ENCODE measurements at places on chromosomes 16 and 17.
A peak's percentile ranks its signal among the peaks of the same experiment; 100 is the strongest.

DNA sequence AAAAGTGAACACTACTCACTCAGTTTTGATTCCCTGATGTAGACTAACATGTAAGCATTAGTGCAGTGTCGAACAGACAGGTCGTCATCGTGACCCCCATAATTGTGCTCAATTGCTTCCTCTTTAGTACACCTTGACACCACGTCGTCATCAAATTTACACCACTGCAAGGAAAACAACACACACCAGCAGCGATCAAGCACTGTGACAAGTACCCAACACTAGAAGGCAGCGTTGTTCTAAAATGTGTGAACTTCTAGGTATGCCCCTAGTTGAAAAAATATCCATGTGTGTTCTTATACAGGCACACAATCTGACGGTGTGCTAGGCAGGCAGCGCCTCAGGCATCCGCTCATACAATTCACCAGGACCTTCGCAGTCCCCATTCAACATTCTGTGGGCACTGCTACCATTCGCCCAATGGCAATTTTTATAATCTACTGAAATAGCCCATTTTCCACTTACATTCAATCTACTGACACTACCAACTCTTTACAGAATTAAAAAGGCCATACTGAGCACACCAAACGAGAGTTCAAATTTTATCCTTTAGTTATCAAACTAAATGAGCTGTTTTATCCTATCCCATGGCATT lies 23.1 kb downstream of the LITAFD start:
- DNase-seq: no peak

DNA sequence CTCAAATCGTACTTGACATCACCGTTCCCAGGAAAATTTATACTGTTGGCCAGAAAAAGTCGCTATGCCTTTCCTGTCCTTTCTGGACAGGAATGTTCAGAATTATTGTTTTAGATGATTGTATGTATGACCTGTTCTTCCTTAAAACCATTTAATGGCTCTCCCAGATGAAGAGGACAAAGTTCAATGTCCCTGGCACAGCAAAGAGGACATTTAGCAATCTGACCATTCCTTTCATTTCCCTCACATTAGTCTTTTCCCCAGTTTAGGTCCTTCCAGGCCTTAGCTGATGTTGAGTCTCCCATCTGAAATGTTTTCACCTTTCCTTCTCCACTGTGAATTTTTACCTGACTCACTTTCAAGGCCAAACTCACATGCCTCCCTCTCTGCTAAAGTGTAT lies 938.9 kb downstream of the CDH11 start:
- DNase-seq: no peak

- DNase-seq: no peak
These were observed 110.9 kb downstream of the XYLT1 start for GRCh38 chr16:17359788-17360390.

DNA sequence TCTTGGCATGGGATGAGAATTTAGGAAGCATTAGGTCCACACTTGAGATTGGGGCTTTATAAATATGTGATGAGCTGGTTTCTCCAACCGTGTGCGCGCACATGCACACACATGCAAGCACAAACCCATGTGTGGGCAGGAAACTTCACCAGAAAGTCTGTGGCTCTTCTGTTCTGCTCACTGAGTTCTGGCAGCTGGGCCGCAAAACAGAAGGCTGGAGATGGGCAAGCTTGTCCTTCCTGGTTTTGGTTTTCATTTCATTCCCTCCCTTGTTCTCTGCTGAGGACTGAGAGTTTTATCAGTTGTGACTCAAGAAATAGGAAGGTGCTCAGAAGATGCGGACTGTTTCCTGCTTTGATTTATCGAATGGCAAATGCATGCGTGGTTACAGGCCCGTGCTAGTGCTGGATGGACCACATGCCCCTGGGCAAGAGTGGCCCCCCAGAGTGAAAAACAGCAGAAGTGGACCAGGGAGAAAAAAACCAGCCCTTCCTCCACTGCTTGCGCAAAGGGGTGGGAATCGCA lies 14.1 kb downstream of the MAP3K14 start:
- DNase-seq: no peak

GRCh38 chr17:7478276-7479212 lies 887 bp downstream of the ZBTB4 start:
- peak; percentile 54 for DNase-seq

DNA sequence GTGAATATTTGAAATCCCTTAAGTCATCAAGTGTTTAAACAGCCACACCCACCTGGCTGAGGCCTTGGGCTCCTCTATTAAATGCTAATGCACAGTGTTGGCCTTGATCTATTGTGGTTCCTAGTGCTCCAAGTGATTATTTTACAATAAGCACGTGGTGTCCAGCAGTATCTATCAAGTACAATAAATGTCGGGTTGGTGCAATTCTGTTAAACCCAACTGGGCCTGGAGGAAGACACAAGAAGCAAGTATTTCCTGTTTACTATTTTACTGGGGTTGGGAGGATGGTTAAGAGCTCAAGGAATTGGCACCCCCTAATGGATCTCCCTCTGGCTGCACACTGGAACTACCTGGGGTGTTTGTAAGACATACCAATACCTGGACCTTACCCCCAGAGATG lies 72.1 kb upstream of the HNF1B start:
- DNase-seq: no peak

GRCh38 chr17:76584427-76585032 lies 1.1 kb downstream of the ST6GALNAC2 start:
- DNase-seq: no peak

DNA sequence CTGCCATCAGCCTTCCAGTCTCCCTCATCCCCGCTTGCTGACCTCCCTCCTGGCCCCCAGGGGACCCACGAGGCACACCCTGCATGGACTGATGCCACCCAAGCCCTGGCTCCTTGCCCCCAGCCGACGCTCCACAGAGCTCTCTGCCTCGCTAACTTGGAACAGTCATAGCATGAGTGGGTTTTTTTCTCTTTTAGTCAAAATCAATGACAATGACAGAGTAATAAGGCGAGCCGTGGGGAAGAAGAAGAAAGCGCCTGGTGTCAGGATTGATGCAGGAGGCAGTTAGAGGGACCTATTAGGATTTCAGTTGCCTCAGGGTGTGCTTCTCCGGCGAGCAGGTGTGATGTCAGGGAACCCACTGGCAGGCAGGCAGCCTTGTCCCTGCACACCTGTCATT lies 176.3 kb upstream of the TNRC6C start:
- DNase-seq: no peak

GRCh38 chr17:32497431-32498205 lies 10.8 kb downstream of the CDK5R1 start:
- no peak for DNase-seq

GRCh38 chr16:79211586-79211985 lies 389.0 kb downstream of the MAF start:
- DNase-seq: no peak

DNA sequence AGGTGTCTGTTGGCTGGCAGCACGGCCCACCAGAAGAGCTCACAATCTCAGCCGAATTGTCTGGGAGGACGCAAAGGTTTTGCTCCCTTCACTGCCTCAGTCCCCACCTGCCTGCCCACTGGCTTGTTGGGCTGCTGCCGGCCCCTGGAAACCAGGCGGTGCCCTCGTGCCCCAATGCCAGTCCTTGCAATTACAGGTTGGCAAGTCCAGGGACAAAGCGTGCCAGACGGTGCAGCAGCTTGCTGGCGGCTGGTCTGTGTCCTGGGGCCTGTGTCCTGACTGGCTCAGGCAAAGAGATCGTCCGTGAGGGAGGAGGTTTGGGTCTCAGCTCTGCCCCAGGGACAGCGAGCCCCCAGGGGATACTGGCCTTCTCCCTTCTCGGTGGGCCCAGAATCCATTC lies 24.6 kb upstream of the SPNS2 start:
- DNase-seq: no peak

DNA sequence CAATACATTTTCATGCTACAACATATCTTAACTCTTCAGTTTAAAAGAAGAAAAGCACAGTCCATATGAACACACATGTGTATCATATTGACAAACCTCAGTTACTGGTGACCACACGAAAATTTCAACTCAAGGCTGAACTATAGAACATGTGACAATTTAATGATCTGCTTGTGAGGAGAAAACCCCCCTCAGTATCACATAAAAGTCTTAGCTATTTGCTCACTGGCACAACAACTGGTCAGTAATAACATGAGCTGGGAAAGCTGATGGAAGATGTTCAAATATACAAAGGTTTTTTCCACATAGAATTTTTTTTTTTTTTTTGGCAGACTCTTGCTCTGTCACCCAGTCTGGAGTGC lies 19.5 kb downstream of the ZNF652 start:
- no peak for DNase-seq

DNA sequence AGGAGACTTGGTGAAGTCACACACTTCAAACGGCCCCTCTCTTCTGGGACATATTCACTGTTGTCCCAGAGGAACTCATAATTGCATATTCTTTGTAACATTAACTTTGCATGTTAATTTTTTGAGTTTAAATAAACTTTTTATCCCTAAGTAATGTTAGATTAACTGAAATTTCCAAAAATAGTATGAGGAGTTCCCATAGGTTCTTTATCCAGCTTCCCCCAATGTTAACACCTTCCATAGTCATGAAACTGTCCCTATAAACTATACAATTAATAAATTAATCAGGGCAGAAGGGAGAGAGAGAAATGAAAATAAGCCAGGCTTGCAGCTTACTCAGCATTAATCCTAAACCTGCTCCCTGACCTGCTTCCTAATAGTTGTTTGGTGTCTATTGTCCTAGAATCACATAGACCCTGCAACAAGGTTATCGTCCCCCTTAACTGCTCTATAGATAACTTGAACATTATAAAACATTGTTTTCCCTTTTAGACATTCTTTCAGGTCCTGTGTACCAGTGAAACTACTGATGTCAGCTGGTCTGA lies 589.8 kb upstream of the CDH5 start:
- no peak for DNase-seq

- no peak for DNase-seq
These were observed 138.0 kb downstream of the NLK start for GRCh38 chr17:28180449-28180848.

DNA sequence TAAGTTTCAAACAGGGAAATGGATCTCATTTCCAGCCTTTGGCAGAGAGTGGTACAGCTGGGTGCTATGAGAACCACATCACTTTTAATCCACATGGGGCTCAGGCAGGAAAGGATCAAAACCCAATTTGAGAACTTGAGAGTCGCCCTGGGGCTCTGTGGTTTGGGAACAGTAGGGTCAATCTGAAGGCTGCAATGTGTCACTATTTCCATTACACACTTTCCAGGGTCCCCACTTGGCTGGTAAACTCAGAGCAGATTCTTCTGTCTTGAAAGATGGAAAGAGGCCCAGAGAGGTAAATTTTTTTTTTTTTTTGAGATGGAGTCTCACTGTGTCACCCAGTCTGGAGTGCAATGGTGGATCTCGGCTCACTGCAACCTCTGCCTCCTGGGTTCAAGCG lies 6.7 kb upstream of the HIGD1B start:
- no peak for DNase-seq

- DNase-seq: no peak
These were observed 24.2 kb downstream of the MPG start for GRCh38 chr16:102060-102855.

- DNase-seq: no peak
These were observed 59.0 kb upstream of the TBX2 start for GRCh38 chr17:61340431-61341209.

GRCh38 chr17:73341350-73342049 lies 29.7 kb upstream of the CDC42EP4 start:
- DNase-seq: no peak

GRCh38 chr16:75309156-75309555 lies 57.7 kb upstream of the BCAR1 start:
- no peak for DNase-seq

GRCh38 chr17:52827526-52827925 lies 669.0 kb upstream of the CA10 start:
- no peak for DNase-seq

DNA sequence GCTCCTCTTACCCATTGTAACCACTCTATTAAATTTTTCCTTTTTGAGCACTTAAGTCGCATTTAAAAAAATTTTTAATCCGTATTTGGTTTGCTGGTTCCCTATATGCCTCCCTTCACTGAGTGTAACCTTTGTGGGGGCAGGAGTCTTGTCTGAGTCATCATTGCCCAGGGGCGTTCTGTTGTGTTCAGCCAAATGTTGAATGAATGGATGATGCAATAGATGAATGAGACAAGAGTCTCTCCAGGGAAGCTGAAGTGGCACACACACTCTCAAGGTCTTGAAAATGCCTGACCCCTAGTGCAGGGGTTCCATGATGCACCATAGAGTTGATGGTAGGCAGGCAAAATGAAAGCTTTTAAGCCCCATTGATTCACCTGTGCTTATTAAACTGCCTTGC lies 123.0 kb upstream of the RBFOX1 start:
- no peak for DNase-seq

DNA sequence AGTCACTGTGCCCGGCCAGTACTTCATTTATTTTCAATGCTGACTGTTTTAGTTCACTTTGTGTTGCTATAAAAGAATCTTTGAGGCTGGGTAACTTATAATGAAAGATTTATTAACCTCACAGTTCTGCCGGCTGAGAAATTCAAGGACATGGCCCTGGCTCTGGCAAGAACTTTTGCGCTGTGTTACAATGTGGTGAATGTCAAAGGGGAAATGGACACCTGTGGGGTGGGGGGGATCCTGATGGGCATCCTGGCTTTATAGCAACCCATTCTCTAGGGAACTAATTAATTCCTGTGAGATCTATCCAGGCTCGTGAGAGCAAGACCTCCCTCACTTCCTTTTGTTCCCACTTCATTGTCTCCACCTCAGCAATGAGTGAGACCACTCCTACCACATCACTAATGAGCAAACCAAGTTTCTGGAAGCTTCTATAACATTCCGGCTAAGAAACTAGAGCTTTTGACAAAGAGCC lies 17.1 kb upstream of the CDH3 start:
- DNase-seq: no peak

DNA sequence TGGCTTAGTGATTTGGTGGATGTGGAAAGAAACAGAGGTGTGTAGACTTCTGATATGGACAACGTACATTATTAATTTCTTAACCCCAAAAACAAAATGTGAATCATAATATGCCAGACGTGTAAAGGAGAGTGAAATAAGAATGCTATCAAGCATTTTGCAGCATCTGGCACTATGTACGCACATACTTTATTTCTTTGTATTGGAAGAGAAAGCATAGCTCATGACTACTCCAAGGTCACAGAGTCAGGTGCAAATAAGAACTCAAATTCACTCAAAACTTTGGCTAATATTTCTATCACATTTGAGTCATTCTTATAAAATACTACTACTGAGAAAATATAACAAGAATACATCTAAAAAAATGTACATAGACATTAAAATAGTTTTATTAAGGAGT lies 74.8 kb downstream of the TTC19 start:
- DNase-seq: no peak

DNA sequence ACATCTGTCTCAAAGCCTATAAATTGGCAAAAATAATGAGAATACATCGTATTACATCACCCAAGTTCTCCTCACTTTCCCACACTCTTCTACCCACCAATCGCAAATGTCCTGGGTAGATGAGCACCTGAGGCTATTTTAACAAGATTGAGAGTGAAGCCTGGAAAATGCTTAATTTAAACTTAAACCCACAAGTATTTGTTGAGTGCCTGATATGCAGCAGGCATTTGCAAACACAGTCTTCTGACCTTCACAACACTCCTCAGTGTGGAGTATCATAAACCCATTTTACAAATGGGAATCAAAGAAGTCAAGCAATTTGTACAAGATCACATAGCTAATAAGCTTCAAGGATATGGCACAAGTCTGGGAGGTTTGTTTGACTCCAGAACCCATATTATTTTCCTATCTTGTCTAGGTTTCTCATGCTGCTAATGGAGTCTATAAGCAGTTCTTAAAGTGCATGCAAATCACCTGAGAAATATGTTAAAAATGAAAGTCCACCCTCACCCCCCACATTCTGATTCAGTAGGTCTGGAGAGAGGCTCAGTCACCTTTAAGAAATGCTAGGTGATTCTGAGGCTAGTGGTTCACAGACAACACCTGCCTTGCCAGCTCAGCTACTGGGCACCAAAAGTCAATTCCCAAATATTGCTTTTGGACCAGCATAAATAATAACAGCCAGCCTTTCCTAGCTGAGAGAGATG lies 34.9 kb upstream of the CCL2 start:
- no peak for DNase-seq
